ENCODE measurements at places on chromosomes 6 and 20.

DNA sequence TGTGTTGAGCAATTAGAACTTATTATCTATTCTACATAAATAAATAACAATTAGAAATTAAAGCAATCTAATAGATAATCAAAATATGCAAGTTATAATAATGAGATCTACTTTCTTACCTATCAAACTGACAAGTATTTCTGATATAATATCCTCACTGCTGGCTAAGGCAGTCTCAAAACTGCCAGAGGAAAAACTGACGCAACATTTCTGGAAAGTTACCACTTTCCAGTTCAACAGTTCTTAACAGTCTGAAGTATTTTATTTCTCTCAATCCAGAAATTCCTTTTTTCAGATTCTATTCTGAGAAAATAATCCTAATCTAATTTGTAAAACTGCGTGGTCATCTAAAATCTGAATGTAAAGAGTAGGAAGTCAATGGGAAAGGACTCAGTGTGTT lies 121.0 kb downstream of the TRDN start:
- DNase-seq, result no peak

GRCh38 chr20:10306440-10307358 lies 88.1 kb downstream of the SNAP25 start:
- no peak for DNase-seq

DNA sequence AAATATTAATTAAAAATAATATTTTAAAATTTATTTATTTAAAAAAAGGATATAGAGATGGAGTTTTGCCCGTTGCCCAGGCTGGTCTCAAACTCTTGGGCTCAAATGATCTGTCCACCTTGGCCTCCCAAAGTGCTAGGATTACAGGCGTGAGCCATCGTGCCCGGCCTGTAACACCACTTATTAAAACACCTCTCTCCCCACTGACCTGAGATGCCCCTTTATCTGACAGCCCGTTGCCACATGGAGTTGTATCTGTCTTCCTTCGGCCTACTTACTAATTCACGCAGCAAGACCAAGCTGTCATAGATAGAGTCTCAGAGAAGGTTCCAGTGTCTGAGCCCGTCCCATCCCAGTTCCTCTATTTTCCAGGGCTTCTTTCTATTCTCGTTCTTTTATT lies 30.7 kb downstream of the KIF25 start:
- no peak for DNase-seq

GRCh38 chr20:39885975-39886649 lies 802.9 kb downstream of the MAFB start:
- no peak for DNase-seq

- DNase-seq, result no peak
Measured at GRCh38 chr6:149127212-149127611, 190.3 kb upstream of the TAB2 start.

DNA sequence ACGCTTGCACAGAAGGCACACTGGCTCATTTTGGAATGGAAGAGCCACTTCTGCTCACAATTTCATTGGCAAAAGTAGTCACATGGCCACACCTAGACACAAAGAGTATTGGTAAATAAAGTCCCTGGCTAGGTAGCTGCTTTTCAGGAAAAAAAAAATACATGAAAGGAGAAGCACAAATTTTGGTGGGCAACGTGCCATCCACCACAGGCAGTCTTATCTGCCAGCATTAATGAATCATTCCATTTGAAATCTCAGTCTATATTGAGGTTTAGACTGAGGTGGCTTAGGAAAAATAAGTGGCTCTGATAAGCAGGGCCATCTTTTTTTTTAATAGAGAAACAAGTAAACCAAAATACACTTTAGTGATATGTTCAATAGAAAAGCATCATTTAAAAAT lies 44.3 kb downstream of the ADGRB3 start:
- DNase-seq, result no peak

DNA sequence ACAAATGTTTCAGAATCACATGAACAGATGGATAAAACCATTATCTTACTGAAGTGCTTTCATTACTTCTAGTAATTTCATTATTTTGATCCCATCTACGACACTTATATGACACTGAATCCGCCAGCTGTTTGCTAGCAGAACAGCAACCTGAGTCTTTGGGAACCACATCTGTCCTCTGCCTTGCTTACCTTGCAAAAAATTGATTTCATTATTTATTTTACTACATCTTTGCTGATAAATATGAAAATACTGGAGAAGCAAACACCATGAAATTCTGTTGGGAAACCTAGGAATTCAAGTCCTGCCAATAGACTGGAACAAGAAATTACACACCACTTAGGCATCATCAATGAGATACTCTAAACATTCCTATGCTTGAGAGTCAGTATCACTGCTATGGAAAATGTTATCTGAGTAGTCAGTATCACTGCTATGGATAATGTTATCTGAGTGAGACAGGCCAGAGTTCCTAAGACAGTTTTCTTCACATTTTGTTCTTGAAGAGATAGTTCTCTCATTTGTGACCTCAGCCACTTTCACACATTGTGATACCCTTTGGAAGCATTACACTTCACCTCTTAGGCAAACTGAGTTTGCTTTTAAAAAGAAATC lies 91.9 kb downstream of the PDE10A start:
- no peak for DNase-seq

DNA sequence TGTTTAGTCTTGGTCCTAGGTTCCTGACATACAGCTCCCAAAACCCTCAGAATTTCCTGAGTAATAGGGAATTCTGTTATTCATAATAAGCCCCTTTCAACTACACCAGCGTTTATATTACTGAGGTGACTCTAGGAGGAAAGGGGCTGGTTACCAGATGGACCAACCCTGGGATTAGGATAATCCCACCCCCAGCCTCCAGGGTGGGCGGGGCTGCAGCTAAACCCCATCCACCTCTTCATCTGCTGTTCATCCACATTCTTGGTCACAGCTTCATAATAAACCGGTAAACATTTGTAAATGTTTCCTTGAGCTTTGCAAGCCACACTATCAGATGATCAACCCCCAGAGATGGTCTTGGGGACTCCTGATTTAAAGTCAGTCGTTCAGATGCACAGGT lies 38.3 kb downstream of the NINL start:
- no peak for DNase-seq

GRCh38 chr6:51019806-51020205 lies 201.1 kb downstream of the TFAP2B start:
- no peak for DNase-seq

All from stimulated activated CD8-positive, alpha-beta memory T cell treated with anti-CD3 and anti-CD28 coated beads, Interleukin-7, amount 100 ng/mL, for 1 hour (primary cell).